ENCODE measurements at places on chromosomes 5 and 9.

DNA sequence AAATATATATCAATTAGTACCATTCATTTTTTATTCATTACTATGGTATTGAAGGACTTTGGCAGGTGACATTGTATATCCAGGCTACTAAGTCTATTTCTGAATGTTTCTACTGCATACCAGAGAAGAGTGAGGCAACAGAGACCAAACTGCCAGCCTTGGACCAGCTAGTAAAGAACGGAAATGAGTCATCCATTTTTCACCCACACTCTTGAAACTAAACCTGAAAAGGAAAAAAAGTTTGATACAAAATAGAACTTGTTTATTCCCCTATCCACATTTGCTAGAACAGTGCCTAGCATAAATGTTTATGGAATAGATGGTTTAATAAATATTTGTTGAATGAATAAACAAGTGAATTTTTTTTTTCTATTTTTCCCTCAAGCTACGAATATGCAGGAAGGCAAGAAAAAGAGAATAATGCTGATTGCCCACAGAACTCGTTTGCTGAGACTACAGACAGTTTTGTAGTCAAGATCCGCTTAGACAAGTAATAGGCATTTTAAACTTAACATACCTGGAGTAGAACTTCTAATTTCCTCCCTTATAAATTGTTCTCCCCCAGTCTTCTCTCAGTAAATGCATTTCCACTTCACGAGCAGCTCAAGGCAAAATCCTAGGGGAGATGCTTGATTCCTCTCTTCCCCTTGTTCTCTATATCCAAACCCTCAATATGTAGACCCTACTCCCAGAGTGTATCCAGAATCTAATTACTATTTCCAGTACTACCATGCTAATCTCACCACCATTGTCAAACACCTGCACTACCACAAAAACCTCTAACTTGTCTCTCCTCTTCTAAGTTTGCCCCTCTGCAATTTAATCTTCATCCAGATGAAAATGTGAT is 146.2 kb upstream of the RASA1 start:
- DNase-seq = peak; percentile 21

DNA sequence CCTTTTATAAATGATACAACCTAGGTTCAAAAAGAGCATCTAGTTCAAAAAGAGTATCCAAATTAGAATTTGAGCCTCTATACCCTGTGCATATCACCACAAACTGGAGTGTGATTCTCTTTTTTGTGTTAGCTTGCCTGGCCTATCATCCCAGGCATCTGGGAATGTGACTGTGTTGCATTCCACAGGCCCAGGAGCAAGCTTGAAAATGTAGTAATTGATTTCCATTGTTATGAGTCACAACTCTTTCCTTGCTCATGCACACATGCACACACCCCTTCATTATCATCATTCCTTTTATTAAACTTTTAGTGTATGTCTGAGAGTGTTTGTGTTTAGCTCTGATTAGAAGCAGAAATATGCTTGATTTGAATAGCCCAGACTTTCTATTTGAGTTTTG is 75.2 kb downstream of the FCHO2 start:
- no peak for DNase-seq

DNA sequence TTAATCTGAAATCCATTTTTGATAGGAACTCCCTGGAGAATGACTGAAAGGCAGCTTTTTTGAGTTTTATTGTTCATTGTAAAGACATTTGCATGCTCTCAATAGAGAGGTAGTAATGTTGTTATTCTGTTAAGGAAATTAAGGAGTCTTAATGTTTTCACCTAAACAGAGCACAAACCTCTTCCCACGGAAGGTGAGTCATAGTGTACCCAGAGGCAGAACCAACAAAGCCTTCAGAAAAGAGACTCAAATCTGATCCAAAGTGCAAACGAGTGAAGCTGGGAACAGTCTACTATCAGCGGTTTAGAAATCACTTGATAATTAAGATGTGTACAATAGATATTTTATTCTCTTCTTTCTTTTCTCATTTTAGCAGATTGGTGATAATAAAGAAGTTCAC is 470.5 kb downstream of the PLK2 start:
- no peak for DNase-seq

DNA sequence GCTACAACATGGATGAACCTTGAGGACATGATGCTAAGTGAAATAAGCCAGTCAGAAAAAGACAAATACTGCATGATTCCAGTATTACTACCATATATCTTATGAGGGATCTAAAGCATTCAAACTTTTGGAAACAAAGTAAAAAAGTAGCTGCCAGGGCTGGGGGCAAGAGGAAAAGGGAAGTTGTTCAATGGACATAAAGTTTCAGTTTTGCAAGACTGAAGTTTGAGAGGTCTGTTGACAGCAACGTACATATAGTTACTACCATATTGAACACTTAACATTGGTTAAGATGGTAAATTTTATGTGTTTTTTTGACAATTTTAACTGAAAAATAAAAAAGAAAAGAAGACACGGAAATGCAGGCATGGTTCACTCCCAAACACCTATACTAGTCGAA is 77.6 kb downstream of the MAPKAP1 start:
- DNase-seq = no peak

Measured in activated T-cell treated with anti-CD3 and anti-CD28 coated beads for 48 hours (primary cell).